Neural crest cell (in vitro differentiated cells): ENCODE measurements at places on chromosomes 2 and 18. TPM values are rescaled to one million over a fixed set of nuclear protein-coding genes. Genes with fewer than 3 reads are reported as not detected.
A peak's percentile ranks its signal among the peaks of the same experiment; 100 is the strongest.

Gene MALL
- 0.79 and 1.1 TPM in 2 replicates for total RNA-seq

Gene UGT1A3
- total RNA-seq = not detected in 2 replicates

Gene LIPG
- total RNA-seq = 28.4 and 32.4 TPM in 2 replicates

Gene GNLY
- total RNA-seq = not detected in 2 replicates

Gene PRSS56
- total RNA-seq = 52.4 and 54.2 TPM in 2 replicates

GRCh38 chr2:228642861-228643260 lies 461.4 kb upstream of the SPHKAP start:
- H3K27ac ChIP-seq = no peak overlapping the region
- H3K4me1 ChIP-seq = no peaks in the 10 kb centered on the region
- H3K27me3 ChIP-seq = no peaks in the 10 kb centered on the region
- H3K4me3 ChIP-seq = no peak overlapping the region
- H3K36me3 ChIP-seq = no peaks in the 10 kb centered on the region

DNA sequence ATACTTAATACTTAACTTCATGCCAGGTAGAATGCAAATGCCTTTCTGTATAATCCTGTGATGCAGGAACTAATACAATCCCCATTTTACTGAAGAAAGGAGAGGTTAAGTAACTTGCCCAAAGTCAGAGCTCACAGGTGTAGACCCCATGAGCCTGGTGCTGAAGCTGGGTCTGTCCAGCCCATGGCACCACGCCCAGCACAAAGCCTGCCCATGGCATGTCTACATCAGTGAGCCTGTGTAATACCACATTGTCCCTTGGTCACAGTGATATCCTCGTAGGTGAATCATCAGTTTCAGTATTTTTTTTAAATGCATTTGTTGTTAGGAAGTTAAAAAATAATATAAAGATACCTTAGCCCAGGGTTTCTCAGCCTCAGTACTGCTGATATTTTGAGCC lies 69.9 kb upstream of the MCFD2 start:
- peaks cover 45% of the 10 kb centered on the region for H3K4me1 ChIP-seq
- DNase-seq = no peak
- H3K4me3 ChIP-seq = no peak overlapping the region
- H3K36me3 ChIP-seq = no peaks in the 10 kb centered on the region

DNA sequence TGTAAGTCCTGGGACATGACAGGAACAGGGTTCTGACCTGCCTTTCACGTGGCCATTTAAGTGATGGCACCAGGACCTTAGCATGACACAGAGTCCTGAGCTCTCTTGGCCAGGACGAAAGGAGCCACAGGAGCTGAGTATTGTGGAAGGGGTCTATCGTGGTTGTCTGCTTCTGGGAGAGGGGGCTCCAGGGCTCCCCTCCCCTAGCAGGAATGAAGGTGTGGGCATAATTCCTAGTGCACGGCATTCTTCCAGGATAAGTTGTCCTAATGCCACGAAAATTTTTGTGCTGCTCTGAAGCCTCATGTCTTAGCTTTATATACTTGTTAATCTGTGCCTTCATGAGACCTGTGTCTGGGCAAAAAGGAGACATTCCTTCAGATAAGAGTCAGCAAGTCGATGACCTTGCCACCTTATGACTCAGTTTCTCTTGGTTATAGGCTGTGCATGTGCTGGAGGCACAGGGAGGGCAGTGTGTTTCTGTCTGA lies 17.1 kb downstream of the GATA6 start:
- no peak for DNase-seq
- no peaks in the 10 kb centered on the region for H3K36me3 ChIP-seq
- H3K27ac ChIP-seq = no peak overlapping the region
- peaks cover 56% of the 10 kb centered on the region for H3K27me3 ChIP-seq
- H3K4me1 ChIP-seq = no peaks in the 10 kb centered on the region
- no peak overlapping the region for H3K4me3 ChIP-seq

DNA sequence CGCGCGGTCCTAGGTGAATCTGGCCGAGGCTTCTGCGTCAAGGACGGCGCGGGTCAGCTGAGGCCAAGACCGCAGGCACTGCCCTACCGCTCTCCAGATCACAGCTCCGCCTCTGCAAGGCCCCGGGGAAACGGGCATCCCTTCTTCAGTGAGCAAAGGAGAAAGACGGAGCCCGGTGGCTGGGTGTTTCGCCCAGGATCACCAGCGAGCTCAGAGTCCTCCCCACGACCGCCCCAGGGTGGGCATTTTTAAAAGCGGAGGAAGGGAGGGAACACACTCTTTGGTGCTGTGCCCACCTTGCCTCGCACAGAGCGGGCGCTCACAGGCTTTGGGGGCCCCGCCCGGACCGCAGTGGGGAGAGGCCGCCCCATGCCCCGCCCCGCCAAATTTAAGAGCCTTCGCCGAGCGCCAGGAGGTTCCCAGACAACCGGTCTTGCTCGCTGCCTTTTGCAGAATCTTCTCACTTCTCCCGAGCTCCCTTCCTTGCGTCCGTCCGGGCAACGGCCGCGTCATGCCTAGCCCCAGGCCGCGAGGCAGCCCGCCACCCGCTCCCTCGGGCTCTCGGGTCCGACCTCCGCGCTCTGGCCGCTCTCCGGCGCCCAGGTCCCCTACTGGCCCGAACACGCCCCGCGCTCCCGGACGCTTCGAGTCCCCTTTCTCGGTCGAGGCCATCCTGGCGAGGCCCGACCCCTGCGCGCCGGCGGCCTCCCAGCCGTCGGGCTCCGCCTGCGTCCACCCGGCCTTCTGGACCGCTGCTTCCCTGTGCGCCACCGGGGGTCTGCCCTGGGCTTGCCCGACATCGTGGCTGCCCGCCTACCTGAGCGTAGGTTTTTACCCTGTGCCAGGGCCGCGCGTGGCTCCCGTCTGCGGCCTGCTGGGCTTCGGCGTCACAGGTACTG lies at the start of gene NOTO:
NOTO (plus strand) TSS at position 419 of the 899 bp plus-strand sequence; CDS start at position 512, 93 bp downstream.
- DNase-seq = peak; percentile 15
- H3K36me3 ChIP-seq = no peaks in the 10 kb centered on the region
- H3K27me3 ChIP-seq = peaks cover 97% of the 10 kb centered on the region
- peak within 1 kb of the TSS; percentile 28 for H3K4me3 ChIP-seq
- no peak within 1 kb of the TSS for H3K27ac ChIP-seq
- H3K4me1 ChIP-seq = peaks cover 7% of the 10 kb centered on the region

DNA sequence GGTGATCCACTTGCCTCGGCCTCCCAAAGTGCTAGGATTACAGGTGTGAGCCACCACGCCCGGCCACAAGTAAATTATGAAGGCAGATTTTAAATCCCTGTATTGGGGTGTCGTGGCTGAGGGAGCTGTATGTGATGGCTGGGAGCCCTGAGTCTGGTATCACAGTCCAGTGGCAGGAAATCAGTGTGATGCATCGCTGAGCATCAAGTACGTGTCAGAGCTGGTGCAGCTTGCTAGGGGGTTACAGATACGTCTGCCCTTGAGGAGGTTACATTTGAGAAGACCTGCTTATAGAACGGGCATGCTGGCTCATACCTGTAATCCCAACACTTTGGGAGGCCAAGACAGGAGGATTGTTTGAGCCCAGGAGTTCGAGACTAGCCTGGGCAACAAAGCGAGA lies 4.3 kb downstream of the ENOSF1 start:
- H3K4me3 ChIP-seq = peak overlapping the region; percentile 51
- peaks cover 6% of the 10 kb centered on the region for H3K36me3 ChIP-seq
- H3K27me3 ChIP-seq = no peaks in the 10 kb centered on the region
- no peak for DNase-seq
- no peak overlapping the region for H3K27ac ChIP-seq
- H3K4me1 ChIP-seq = peaks cover 34% of the 10 kb centered on the region
